Kidney (tissue), 22 donors: ENCODE measurements at places on chromosomes 1 and 21. TPM values are rescaled to one million over a fixed set of nuclear protein-coding genes. Genes with fewer than 3 reads are reported as not detected.

The GCSAML gene
- total RNA-seq: 1.8 TPM

The ADAMTS5 gene
- total RNA-seq: 10.6 TPM

The STYXL2 gene
- total RNA-seq: 0.38 TPM

The LCE6A gene
- not detected for total RNA-seq

The ADORA1 gene
- 4.9 TPM for total RNA-seq

The CYP4A22 gene
- 4.1 TPM for total RNA-seq

The CRB1 gene
- 0.16 TPM for total RNA-seq

The AUNIP gene
- total RNA-seq: 0.38 TPM

The LINGO4 gene
- total RNA-seq: 0.41 TPM

The SPRR2F gene
- total RNA-seq: not detected

The DRAXIN gene
- total RNA-seq: 0.28 TPM

The RNU1-4 gene
- 8,605 TPM for total RNA-seq

The SCAMP3 gene
- total RNA-seq: 66.7 TPM

The PLA2G2F gene
- not detected for total RNA-seq

The RYR2 gene
- total RNA-seq: 0.60 TPM

The AGPAT3 gene
- 86.2 TPM for total RNA-seq

The TENT5C gene
- total RNA-seq: 22.2 TPM

The RGS5 gene
- 359 TPM for total RNA-seq

The LCE1F gene
- total RNA-seq: not detected

The PTPRC gene
- 60.2 TPM for total RNA-seq

The MROH9 gene
- total RNA-seq: not detected

The SH2D5 gene
- 0.57 TPM for total RNA-seq

The SELP gene
- total RNA-seq: 19.4 TPM

The RGS8 gene
- not detected for total RNA-seq

The PRR9 gene
- total RNA-seq: not detected

The CACNA1E gene
- 0.19 TPM for total RNA-seq

The RXRG gene
- 0.44 TPM for total RNA-seq
